Thyroid gland (tissue), 4 donors: ENCODE measurements at places on chromosomes 2 and 18. TPM values are rescaled to one million over a fixed set of nuclear protein-coding genes. Genes with fewer than 3 reads are reported as not detected.

Gene CPS1
- 11.4 TPM for total RNA-seq

- no peak for DNase-seq
Observed at GRCh38 chr18:27636576-27637085, 451.5 kb upstream of the CHST9 start.

- no peak for DNase-seq
Observed at GRCh38 chr2:192971981-192972380, 777.2 kb upstream of the TMEFF2 start.

DNA sequence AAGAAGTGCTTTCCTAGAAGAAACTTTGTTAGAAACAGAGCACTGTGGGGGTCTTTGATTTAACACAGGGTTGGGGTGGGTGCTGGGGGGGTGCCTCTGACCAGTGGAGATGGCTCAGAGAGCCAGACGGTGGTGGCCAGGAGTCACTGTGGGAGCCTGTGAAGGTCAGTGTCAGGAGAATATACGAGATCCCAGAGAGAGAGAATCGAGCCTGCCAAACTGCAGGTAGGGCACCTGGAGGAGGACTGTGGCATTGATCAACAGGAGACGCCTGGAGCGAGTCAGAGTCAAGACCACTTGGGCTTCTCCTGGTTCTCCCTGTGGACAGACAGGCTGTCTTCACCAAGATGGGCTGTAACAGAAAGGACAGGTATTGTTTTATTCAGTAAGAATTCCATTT lies 136.5 kb upstream of the TWIST2 start:
- DNase-seq: no peak

DNA sequence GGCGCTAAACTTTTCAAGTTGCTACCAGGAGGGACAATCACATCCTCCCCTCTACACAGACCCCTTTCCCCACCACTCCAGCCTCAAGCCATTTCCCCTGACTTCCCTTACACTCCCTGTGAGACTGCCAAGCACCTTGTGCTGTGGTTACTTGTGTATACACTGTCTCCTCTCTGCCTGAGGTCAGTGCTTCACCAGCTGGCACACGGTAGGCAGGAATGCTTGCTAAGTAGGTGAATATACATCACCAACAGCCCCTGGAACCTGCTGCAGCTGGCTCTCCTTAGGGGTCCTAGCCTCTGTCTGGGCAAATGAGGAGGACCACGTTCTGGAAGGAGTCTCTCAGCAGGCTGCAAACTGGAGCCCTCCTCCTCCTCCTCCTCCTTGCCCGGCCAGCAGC lies 38.3 kb upstream of the ACAA2 start:
- no peak for DNase-seq

DNA sequence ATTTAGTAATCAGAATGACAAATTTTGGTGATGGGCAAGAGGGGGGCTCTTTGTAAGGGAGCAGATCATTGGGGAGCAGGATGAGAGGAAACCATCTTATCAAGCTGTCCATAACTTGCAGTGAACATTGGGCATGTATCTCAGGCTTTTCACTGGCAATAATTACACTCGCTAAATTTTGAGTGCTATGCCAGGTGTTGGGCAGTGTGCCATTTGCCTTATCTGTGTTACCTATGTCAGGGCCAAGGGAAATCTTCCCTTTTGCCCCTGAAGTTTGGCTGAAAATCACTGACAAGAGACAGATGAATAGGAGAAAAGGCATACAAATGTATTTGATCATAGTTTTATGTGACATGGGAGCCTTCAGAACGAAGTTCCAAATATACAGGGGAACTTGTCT lies 39.0 kb downstream of the NOSTRIN start:
- no peak for DNase-seq

DNA sequence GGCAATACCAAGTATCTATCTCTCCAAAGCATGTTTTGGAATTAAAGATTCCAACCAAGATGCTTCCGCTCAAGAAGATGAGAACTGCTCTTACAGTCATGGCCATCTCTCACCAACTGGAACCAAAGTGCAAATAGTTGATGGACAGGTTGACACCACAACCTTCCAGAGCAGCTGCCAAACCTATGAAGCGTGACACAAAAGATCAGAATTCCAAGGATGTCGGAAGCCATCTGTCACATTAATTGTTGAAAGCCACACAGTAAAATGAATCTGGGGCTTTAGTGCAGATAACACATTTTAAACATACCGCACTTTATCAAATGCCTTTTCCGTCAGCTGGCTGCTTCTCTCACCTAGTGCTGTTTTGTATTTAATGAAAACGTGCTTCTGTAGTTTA lies 195.7 kb downstream of the CDH20 start:
- no peak for DNase-seq

GRCh38 chr18:50042611-50043010 lies 152.3 kb downstream of the MYO5B start:
- no peak for DNase-seq

GRCh38 chr2:70460333-70460732 lies 93.3 kb downstream of the TGFA start:
- DNase-seq: no peak

Gene SERPINB3
- not detected for total RNA-seq

DNA sequence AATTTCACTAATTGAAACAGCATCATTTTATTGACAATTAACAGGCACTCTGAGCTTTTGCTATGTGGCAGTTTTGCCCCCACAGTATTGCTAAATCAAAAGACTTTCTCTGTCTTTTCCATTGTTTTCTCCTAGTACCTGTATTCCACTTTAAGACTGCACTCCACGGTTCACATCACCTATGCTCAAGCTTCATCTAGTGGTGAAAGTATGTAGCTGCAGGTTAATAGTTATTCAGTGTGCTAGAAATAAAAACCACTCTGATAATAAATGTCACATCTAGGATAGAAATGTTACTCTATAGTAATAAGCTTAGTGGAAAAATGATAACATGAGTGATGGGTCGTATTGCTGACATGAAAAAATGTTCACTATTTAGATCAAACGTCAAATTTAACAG lies 24.6 kb downstream of the ARL6IP6 start:
- DNase-seq: no peak
